ENCODE measurements at places on chromosomes 12 and 14.
A peak's percentile ranks its signal among the peaks of the same experiment; 100 is the strongest.

DNA sequence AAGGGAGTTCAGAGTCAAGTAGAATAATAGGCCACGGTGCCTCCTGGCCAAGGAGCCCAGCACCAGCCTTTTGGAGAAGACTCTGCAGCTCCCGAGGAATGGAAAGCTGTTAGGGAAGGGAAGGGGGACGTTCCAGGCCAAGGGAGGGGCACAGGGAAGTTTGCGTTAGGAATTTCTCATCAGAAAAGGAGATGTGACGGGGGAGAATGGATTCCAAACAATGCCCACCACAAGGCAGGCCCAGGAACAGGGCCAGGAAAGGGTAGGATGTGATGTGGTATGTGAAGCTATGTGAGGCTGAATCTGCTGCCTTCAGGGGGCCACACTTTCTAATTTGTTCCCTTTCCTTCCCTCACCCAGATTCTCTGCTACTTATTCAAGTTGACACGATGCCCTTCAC, 46.0 kb downstream of the DGLUCY start:
- no peak for DNase-seq

DNA sequence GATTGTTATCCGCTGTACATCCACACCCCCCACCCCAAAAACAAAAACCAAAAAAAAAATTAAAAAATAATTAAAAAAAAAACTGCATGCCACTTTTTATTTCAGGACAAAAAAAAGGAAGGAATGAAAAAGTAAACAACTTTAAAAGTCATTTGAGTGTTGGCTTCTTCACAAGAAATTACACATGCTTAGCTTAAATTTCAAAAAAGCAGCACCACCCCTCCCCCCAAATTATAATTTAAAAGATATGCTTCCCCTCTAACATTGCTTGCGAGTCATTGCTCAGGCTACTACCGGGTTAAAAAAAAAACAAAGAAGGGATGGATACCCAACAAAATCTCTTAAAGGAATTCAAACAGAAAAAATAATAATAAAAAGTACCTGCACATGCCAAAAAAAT, 98.5 kb downstream of the BCL11B start:
- DNase-seq = no peak

GRCh38 chr12:49667325-49668090, 39.7 kb downstream of the FMNL3 start:
- DNase-seq = peak; percentile 46

DNA sequence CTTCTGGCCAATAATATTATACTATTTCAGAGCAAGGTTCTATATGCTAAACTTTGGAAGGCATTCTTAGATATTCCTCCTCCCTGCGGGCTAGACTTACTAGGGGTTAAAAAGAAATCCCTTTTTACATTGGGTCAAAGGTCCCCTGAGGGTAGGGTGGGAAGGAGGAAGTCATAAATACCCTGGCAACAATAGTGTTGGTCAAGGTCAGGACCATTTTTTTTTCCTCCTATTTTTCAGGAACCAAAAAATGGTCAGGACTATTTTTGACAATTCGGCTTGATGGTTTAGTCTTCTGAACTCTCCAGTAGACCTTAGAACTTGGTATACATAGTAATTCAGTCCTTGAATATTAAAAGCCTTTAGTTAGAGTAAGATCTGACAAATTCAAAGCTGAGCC, 4.5 kb upstream of the NANOG start:
- no peak for DNase-seq

DNA sequence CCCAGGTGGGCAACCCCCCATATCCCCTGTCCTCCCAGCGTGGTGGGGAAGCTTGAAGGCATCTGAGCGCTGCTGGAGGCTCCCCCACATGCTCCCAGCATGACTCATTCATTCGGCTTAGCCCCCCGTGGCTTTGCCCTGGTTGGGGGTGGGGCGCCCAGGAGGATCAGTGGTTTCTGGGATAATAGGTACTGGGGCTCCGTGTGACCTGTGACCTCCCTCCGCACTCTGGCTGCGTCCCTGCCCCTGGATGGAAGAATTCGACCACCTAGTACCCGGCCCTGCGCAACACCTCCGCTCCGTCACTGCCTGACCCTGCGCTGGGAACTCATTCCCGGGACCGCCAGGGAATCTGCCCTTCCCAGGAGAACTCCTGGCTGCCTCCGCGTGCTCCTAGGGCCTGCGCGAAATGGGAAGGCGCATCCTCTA, 120.1 kb downstream of the AACS start:
- no peak for DNase-seq
